ENCODE measurements at places on chromosomes 11 and 22.

GRCh38 chr22:30754971-30755758 lies 60.5 kb downstream of the OSBP2 start:
- DNase-seq: peak; percentile 19

DNA sequence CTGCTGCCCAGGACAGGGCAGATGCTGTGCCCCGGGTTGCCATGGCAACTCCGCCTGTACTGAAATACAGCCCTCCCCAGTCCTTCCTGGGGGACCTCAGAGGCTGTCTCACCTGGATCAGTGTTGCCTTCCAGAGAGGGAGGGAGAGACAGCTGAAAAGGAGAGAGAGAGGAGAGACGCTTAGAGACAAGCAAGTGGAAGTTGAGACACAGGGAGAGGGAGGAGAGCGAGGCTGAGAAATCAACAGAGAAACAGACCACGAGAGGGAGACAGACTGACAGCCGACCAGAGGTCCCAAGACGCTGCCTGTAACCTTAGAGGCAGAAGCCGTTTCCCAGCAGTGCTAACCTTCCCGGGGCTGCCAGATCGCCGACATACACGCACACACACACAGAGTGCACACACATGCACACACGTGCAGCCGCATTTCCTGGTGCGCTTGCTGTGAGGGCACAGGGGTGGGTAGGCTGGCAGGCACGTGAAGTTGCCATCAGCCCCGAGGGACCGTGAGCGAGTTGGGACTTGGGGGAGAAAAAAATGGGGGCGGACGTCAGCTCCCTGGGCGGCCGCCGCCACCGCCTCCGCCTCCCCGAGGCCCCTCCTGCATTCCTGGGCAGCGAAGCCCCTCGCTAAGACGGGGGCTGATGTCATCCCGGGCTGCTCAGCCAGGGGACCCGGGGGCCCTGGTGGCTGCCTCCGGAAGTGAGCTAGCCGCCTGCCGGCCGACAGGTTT lies 88.6 kb upstream of the CRYBB3 start:
- DNase-seq: peak; percentile 13

DNA sequence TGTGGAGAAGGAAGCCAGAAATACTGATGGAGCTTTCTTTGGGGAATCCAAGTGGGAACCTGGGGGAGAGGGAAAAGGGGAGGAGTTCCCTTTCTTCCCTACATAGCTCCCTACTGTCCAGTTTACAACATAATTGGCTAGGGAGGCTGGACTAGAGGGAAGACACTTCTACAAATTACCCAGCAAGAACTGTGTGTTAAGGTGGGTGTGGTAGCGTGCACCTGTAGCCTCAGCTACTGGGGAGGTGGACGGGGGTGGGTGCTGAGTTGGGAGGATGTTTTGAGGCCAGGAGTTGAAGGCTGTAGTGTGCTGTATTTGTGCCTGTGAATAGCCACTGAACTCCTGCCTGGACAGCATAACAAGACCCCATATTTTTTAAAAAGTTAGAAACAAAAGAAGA lies 74.0 kb downstream of the NAV2 start:
- no peak for DNase-seq

DNA sequence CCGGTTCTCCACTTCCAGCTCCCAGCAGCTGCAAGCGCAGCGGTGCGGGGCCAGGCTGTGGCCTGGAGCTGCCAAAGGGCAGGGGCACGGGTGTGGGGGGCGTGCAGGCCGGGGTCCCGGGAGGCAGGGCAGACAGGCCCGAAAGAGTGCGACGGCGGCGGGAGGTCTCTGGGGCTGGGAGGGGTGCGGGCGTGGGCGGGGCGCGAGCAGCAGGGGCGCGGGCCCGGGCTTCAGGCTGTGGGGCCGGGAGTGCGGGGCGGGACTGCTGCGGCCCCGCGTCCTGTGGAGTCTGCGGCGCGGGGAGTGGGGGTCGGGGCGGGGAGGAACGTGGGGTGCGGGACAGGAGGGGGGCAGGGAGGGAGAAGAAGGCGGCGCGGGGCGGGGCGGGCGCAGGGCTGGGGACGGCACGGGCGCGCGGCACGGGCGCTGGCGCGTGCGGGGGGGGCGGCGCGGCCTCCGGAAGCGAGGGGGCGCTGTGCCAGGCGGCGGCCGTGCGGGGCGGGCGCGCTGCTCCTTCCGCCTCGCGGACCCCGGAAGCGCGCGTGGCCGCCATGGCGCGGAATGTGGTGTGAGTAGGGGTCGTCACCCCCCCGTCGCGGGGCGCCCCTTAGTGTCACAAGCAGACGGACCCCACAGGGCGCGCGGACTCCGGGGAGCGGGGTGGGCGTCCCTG lies at the start of gene MRPL23:
TSS of gene MRPL23 (plus strand) at position 521 of the 673 bp plus-strand sequence. CDS start at position 552, 31 bp downstream.
- peak; percentile 28 for DNase-seq

DNA sequence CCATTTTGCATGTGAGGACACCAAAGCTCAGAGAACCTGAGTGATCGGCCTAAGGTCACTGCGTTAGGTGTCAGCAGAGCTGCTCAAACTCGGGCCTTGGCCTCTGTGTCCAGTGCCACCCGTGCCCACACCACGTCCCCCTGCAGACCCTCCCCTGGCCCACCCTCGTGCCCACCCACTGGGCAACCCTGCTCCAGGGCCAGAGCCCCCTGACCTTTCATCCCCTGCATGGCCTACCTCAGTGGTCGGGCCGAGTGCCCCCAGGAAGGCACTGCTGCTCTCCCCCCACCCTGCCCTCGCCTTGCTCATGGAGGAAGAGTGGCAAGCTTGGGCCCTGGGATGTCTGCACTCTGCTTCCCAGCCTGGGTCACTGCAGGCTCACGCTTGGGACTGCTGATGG lies 17.7 kb downstream of the B3GAT1 start:
- DNase-seq: no peak

GRCh38 chr11:117178210-117179034 lies at the start of gene SIDT2:
TSS of gene SIDT2 (plus strand) at chr11:117178743. CDS start at chr11:117179264, 521 bp downstream.
- DNase-seq: peak; percentile 85

GRCh38 chr11:17991783-17992433 lies 20.9 kb downstream of the SERGEF start:
- DNase-seq: peak; percentile 17

DNA sequence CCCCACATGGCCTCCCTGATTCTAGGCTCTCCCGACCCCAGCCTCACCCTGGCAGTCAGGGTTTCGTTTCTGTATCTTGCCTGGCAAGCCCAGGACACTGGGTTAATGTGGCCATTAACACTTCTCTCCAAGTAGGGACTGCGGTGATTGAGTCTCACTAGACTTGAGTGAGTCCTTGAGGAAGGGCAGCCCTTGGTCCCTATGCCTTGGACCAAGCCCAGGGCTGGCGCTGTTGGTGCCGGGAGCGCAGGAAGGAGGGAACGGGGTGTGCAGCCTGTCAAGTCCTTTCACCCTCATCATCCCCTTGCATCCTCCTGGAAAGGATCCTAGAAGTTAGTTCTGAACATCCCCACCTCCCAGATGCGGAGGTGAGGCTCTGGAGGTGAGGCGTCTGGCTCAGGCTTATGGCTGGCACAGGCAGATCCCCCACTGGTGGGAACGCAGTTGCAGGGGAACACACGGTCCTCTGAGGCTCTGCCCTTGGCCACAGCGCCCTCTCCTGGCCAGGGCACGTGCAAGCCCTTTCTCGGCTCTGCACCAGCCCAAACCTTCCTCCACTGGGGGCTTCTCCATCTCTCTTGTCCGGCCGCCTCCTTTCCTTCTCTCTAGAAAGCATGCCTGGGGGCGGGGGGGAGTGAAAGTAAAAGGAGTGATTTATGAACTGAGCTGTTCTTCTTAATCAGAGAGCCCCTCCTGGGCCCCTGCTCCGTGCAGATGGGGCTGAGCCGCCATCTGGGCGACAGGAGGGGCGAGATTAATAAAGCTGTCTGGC lies 56.7 kb downstream of the TP53I11 start:
- peak; percentile 39 for DNase-seq

- DNase-seq: no peak
These were observed 11.8 kb upstream of the SSTR3 start for GRCh38 chr22:37223965-37224551.

DNA sequence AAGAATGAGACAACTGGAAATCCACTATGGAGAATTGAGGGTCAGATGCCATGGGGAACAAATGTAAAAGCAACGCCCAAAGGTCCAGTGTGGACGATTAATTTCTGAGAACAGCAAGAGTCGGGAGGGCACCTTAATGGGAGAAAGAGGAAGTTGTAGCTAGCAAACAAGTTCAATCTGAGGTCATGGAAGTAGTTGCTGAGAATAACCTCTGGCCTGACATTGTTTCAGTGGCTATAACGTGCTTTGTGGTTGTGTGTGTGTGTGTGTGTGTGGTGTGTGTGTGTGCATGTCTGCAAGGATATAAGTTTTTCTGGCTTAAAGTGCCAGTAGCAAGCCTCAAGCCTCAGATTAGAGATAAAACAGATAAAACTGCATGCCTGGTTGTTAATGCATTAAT lies 1630.1 kb upstream of the TENM4 start:
- no peak for DNase-seq

GRCh38 chr11:121587182-121587581 lies 134.4 kb upstream of the SORL1-AS1 start:
- DNase-seq: no peak

DNA sequence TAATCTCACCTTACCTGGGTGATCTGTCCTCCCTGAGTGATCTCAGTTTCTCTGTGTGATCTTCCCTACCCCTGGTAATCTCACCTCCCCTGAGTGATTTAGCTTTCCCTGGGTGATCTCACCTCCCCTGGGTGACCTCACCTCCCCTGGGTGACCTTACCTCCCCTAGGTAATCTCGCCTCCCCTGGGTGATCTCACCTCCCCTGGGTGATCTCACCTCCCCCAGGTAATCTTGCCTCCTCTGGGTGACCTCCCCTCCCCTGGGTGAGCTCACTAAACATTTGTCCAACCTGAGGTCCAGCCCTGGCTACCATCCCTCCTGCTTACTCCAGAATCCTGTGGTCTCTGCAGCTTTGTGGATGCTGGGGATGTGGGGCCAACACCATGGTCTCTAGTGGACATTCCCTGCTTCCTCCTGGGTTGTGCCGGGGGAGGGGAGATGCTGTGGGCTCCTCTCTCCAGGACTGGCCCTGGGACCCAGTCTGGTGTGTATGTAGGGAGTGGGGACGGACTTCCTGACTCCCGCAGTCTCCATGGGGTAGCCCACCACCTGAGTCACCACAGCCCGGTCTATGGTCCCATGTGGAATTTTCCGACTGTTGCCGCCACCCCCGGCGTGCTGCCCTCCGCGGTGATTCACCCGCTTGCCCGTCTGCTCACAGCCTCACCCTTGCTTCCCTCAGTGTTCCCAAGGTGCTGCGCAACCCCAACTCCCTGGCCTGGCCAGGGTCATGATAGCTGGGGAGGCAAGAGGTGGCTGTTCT lies 9.9 kb downstream of the LSP1 start:
- DNase-seq: no peak

DNA sequence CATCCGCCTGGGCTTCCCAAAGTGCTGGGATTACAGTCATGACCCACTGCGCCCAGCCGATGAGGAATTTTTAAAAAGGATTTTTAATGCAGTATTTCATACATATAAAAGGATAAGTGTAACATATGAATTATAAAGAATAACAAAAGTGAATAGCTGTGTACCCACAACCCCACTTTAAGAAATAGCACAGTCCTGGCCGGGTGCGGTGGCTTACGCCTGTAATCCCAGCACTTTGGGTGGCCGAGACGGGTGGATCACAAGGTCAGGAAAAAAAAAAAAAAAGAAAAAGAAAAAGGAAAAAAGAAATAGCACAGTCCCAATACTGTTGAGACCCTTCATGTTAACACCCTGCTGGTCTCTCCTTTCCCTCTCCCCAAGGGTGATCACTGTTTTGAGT lies 54.3 kb upstream of the CABP7 start:
- DNase-seq: no peak

- DNase-seq: no peak
These were observed 39.1 kb upstream of the GRK3 start for GRCh38 chr22:25525376-25525775.

GRCh38 chr11:95187723-95188122 lies 43.3 kb downstream of the SESN3 start:
- no peak for DNase-seq

DNA sequence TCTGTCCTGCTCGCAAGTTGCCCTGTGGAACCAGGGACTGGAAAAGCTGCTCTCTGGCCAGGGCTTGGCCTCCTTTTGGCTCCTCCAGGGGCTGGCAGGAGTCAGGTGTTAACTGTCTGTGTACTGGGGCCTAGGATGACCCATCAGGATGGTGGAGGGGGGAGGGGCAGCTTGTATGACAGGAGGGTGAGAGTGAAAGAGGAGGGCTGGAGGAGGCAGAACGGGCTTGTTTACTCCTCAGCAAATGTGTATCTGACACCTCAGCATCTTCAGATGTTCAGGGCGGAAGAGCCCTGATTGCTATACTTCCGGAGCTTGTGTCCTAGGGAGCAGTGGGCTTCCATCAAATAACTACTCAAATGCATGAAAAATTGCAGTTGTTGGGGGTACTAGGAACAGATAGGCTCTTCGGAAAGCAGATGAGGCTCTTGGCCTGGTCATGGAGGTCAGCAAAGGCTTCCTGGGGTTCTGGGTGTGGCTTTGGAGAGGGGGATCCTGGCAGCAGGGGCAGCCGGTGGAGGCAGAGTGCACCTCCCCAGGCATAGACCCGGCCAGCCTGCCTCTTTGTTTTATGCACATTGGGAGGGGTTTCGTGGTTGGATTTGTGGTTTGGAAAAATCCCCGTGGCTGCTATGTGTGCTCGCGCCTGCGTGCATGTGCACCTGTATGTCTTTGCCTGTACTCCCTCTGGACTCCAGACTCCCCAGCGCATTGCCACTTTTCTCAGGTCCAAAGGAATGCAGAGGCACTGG lies 31.2 kb downstream of the CD82 start:
- DNase-seq: peak; percentile 64

- DNase-seq: no peak
These were observed 64.9 kb downstream of the SMIM38 start for GRCh38 chr11:69220561-69221051.

DNA sequence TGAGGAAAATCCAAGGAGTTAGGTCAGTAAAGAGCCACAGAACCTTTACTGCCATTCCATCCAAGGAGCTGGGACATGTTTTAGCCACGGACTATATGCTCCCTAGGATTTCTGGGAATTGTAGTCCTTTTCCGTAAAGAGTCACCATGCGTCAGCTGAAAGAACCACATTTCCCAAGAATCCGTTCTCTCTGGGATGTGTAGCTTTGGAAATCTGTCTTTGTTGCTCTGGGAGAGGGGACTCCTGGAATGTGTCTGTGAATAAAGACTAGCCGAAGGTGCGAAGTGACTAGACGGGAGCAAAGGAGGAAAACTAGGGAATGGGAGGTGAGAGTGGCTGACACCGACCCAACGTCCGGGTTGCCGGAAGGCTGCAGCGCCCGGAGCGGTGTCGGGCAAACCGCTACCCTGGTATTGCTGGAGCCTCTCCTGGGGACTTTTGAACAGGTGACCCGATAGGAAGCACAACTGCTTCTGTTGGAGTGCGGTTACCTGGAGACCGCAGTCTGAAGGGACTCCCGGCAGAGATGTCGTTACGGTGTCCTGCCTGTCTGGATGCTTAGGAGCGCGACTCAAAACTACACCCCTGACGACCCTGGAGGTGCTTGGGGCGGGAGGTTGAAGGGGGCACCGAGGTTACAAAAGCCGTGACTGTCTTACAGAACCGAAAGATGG lies at the start of gene IFTAP:
TSS of gene IFTAP (plus strand) at position 187 of the 674 bp plus-strand sequence. CDS start 15,602 bp downstream, outside the sequence.
- DNase-seq: no peak

DNA sequence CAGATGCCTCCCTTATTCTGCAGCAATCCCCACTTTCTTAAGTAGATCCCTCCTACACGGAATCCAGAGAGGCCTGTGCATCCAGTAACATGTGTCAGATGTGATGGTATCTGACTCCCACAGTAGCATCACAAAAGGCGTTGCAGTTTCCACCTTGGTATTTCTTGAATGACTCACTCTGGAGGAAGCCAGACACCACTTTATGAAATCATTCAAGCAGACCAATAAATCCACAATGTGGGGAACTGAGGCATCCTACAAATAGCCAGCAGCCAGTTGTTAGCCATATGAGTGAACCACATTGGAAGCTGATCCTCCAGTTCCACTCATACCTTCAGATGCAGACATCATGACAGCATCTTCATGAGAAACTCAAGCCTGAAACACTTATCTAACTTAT lies 798.1 kb downstream of the OPCML start:
- no peak for DNase-seq

- no peak for DNase-seq
These were observed 1.9 kb downstream of the ZFTA start for GRCh38 chr11:63766531-63767235.

Measured in T-helper 2 cell (primary cell).